ENCODE measurements at places on chromosomes 12 and 14. TPM values are rescaled to one million over a fixed set of nuclear protein-coding genes. Genes with fewer than 3 reads are reported as not detected.

DNA sequence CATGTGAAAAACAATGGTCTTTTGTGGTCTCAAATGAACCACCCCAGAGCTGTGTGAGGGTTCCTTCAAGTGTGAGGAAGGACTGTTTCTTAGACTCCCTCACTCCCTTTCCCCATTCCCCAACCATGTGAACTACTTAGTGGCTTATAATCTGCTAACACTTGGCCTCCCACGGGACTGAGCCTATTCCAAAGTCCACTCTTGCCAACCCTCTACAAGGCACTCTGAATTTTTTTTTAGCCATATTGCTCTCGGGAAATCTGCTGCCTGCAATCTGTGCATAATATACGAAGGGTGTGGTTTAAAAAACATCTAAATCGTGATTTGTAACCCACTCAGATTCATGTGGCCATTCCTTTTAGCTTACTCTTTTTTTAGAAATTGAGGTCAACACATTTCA, 2.6 kb downstream of the SVOP start:
- no peak for DNase-seq

- no peak for DNase-seq
Observed at GRCh38 chr12:108630481-108631207, 3.0 kb downstream of the SELPLG start.

- DNase-seq = no peak
Observed at GRCh38 chr12:8156416-8156815, 399 bp upstream of the ZNF705A start.

GRCh38 chr12:41365653-41366171, 177.6 kb downstream of the PDZRN4 start:
- no peak for DNase-seq

GRCh38 chr12:119082496-119082895, 96.2 kb upstream of the HSPB8 start:
- DNase-seq = no peak

GRCh38 chr12:2891240-2892053, 756 bp downstream of the TULP3 start:
- DNase-seq = peak; percentile 74

AJUBA gene
- 40.6 TPM for polyA plus RNA-seq

AMHR2 gene
- polyA plus RNA-seq = 2.3 TPM

ACSS3 gene
- polyA plus RNA-seq = 37.5 TPM

GYS2 gene
- polyA plus RNA-seq = 0.44 TPM

TOX4 gene
- polyA plus RNA-seq = 69.4 TPM

KRT8 gene
- 247 TPM for polyA plus RNA-seq
